NCI-H524 (cell line): ENCODE measurements at places on chromosomes 4 and X.
A peak's percentile ranks its signal among the peaks of the same experiment; 100 is the strongest.

- no peak for DNase-seq
Measured at GRCh38 chr4:153494562-153494961, 28.4 kb downstream of the TMEM131L start.

DNA sequence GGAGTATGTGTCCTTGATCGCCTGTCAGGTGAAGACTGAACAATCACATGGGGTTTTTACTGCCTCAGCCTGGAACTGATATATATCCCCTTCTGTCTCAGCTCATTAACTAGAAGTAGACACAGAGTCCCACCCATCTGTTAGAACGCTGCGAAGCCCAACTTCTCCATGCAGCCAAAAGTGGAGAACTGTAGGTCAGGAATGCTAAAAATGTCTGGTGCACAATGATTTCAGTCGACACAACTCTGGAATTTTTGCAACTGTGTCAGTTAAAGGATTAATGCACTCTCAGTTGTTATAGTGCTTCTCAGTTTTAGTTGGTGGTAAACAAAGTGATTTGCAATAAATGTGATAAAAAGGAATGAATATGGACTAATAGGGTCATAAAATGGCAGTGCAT lies 287.2 kb downstream of the INPP4B start:
- no peak for DNase-seq

DNA sequence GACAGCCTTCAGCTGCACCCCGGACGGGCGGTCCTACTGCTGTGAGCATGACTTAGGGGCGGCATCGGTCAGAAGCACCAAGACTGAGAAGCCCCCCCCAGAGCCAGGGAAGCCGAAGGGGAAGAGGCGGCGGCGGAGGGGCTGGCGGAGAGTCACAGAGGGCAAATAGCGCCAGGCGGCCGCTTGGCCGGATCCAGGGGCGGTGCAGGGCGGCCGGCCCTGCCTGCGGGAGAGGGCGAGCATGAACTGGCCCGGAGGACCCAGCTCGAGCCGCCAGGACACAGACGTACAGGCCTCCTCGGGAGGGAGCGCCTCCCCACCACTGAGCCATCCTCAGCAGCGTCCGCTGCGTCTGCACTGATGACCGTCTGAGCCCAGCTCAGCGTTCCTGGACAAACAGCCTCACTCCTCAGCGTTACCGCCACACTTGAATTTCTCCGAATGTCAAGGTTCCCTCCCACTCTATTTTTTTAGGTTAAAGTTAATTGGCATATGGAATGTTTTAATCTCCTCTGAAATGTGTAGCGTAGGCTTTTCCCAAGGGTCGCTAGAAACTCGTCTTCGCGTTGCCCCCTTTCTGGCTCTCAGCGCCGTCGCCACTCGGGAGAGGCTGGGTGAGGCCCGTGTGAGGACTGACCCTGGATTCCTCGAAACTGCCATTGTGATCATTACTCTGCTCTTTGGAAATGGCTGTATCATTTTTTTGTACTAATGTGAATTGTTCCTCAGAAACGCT lies 29.9 kb downstream of the NELFA start:
- DNase-seq, result no peak

- DNase-seq, result no peak
Measured at GRCh38 chrX:45771560-45772340, 571.1 kb upstream of the DIPK2B start.

DNA sequence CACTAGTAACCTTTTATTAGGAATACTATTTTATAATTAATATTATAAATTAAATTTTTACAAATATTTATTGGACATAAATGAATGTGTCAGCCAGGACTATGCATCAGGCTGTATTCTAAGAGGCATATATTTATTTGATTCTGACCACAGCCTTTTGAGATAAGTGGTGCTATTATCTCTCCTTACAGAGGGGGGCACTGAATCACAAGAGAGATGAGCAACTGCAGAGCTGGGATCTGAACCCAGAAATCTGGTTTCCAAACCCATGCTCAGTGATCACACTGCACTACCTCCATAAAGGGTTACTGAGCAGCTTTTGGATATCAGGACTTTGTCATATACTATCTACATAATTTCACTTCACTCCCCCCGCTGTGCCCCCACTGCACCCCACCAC lies 322.0 kb downstream of the TMA16 start:
- no peak for DNase-seq

GRCh38 chrX:9597361-9598035 lies 132.6 kb downstream of the TBL1X start:
- DNase-seq, result no peak

DNA sequence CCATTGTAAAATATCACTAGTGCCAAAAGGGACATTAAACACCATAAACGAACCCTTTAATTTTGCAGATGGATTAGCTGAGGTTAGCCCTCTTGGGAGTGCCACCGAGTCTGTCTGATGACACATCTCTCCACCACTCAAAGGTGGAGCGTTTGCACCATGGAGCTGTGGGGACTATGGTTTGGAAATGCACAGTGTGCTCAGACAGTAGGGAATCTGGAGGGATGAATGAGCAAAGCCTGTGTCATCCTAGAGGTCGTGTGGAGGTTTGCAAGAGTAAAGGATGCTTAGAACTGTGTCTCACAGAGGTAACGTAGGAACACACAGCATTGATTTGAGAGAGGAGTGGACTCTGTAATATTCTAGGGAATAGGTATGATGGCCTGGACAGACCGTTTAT lies 93.7 kb downstream of the CLNK start:
- no peak for DNase-seq

DNA sequence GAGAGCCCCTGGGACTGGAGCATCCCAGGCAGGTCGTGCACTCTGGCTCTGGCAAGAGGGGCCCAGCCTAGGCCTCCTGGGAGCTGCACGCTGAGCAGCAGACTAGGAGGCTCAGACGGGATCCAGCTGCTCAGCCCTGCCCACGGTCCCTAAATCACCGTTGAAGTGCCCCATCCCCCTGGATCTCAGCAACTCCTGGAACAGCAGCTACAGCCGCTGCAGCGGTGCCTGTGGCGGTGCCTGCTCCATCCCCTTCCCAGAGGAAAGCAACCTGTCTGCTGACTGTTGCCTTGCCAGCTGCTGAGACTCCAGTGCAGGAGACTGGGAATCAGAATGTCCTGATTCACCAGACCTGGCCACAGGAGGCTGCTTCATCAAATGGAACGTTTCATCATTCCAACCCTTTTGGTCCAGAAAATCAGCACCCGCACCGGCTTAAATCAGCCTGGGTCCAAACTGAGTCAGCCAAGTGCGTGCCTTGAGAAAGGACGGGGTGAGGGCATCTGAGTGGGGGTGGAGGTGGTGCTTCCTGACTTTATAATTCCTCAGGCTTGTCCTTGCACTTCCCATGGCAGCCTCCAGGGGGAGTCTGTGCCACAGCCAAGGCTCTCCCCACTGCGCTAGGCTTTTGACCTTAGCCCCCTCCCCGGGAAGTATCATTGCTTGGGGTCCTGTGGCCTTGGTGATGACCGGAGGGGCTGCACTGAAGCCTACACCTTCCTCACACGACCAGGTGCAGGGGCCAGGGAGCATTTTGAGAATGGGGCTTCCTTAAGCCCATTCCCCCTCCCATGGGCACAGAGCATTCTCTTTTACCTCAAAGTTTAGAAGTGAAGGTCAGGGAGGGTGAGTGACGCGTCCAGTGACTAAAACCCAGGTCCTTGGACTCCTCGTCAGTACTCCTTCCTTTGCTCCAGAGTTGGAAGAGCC lies 6.5 kb downstream of the ZNF185 start:
- DNase-seq, result peak; percentile 47

GRCh38 chrX:108114541-108114940 lies 23.0 kb downstream of the ATG4A start:
- no peak for DNase-seq

DNA sequence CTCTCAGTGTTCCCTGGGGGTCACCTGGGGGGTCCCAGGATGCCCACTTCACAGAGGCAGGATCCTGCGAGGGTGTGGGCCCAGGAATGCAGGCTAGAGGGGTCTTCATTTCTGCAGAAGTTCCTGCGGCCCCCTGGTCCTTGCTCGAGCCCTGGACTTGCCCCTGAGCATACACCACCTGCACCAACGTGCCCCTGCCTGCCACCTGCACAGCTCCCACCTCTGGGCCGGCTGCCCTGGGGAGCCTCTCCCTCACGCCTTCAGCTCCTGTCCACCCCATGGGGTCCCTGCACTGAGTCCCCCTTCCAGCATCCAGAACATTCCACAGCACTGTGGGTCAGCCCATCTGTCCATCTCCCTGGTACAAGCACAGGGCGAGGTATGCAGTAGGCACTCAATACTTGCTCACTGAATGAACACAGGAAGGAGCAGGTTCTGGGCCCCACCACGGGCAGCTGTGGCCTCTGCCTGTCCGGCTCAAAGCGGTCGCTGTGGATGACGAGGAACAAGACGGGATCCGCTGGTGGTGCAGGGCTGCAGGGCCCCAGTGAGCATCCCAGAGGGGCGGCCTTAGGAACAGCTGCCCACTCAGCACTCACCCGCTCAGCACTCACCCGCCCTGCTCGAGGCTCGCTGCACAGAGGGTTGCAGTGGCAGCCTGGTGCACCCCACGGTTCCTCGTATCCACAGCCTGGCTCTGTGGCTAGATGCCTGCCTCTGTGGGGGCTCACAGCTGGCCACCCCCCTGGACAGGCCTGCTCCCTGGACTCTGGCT lies 70.5 kb upstream of the MXD4 start:
- no peak for DNase-seq

- DNase-seq, result no peak
Measured at GRCh38 chrX:20362268-20363267, 95.9 kb upstream of the RPS6KA3 start.

DNA sequence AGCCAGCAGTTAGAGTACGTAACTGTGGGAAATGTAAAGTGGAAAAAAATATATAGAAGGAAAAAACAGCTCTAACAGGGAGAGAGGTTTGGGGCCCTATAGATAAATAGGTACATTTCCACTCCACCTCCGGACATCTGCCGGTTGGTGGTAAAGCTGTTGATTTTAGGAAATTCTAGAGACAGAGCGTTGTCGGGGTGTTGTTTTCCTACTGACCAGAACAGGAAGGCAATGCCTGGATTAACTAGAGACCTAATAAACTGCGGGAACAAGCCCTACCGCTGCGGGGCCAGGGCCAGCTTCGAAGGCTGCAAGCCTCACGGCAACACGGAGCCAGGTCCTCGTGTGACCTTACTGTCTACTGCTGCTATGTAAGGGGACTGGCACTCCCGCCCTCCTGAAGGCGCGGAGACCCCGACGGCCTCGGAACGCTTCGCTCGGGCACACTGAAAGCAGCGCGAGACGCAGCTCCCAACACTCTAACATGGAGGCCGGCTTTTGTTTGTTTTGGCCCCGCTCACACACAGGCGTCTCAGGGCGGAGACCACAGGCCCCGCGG lies 702 bp upstream of the CDKN2AIP start:
- DNase-seq, result peak; percentile 36
